Stimulated activated CD4-positive, alpha-beta T cell treated with anti-CD3 and anti-CD28 coated beads, Interleukin-12 subunit alpha, Interleukin-12 subunit beta, amount 100 ng/mL, for 24 hours (primary cell): ENCODE measurements at places on chromosomes 11 and 22.

GRCh38 chr22:22546490-22546889, 12.6 kb downstream of the PRAME start:
- no peak for DNase-seq

- no peak for DNase-seq
These were observed 74.4 kb downstream of the GAB4 start for GRCh38 chr22:16933291-16934282.

- DNase-seq: no peak
These were observed 9.5 kb upstream of the MICAL2 start for GRCh38 chr11:12100841-12101242.

DNA sequence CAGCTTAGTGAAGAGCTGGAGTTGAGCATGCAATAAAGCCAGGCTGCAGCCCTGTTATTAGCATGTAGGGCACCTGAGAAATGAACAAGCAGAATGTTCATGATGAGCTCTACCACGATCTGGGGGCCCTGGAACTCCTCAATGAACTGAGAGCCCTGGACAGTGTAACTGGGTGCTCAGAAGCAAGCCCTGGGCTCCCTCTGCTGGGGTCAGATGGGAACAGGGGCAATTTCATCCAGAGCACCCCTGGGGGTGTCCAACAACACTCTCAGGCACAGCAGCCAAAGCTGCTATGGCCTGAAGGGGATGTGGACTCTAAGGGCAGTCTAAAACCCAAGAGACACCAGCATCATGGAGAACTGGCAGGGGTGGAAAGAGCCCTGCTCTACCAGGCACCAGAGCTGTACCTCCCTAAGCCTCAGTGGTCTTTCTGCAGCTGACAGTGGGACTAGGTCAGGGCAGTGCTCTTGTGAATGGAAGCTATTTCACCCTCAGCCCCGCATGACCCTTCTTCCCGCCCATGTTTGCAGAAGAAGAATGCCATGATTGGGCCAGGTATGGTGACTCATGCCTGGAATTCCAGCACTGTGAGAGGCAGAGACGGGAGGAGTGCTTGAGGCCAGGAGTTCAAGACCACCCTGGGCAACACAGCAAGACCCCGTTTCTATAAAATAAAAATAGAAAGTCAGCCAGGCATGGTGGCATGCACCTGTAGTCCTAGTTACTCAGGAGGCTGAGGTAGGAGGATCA, 28.9 kb downstream of the THOC5 start:
- no peak for DNase-seq

GRCh38 chr11:130729678-130730300, 186.5 kb downstream of the SNX19 start:
- DNase-seq: no peak

DNA sequence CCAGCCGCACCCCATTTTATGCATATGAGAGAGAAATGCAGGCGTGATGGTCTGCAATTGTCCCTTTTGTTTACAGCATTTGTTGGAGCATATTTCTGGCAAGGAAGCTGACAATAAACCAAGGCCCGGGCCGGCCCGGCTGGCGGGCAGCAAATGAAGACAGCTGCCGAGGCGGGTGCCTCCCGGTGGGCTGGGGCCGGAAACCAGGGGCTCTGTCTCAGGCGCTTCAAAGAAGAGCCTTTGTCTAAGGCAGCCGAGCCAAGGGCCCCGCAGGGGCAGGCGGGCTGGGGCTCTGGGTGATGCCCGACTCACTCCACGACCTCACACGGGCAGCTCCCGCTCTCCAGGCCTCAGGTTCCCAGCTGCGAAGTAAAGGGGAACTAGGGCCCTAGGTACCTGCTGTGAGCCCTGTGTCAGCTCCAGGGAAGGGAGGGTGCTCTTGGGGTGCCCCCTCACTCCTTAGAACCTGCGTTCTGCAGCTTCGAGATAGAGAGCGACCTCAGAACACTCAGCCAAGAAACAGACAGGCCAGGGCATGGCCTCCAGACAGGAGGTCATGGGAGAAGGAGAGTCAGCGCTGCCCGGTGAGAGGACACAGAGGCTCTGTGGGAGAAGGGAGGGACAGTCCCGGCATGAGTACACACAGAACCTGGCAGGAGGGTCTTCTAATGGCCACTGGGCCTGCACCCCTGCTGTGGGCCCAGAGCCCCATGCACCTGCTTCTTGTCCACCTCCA, 2.4 kb downstream of the LINC01488 start:
- no peak for DNase-seq

DNA sequence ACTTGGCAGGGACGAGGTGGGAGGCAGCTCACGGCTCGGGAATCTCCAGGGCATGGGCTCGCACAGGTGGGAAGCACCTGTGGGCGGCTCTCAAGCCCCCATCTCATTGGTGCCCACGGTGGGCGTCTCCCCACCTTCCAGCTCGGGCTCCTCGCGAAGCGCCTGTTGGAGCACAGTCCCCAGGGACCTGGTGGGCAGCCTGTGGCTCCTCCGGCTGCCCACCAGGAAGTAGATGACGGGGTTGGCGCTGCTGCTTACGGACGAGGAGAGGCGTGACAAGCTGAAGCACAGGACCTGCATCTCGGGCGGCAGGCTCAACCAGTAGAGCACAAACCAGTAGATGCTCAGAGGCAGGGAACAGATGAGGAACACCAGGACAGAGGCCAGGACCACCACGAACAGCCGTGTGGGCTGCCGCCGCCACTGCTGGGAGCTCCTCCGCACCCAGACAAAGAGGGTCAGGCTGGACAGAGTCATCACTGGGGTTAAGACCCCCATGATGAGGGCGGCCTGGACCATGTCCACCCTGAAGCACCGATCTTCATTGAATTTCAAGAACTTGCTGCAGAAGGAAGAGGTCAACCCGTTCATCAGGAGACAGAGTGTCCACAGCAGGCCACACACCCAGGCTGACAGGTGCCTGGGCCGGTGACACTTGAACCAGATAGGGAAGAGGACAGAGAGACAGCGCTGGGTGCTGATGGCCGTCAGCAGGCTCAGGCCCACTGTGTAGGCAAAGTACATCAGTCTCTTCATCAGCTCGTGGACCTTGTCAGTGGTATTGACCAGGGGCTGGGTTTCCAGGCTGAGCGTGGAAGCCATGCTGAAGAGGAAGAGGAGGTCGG, 633 bp downstream of the MRGPRD start:
- no peak for DNase-seq

DNA sequence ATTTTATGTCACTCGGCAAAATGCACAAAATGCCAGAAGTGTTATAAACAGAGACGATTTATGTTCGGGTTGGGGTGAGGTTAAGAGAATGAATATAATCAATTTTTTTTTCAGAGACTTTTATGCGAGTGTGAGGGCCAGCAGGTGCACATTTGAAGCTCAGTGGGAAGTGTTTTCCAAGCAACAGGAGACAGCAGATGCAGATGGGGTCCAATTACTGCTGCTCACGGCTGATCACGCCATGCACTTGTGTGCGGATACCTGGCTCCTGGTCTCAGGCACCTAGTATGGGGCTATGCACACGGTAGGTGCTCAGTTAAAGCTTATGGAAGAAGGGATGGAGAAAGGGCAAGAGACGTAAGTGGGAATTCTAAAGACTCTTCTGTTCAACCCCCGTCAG, 249.1 kb downstream of the MIAT start:
- no peak for DNase-seq

DNA sequence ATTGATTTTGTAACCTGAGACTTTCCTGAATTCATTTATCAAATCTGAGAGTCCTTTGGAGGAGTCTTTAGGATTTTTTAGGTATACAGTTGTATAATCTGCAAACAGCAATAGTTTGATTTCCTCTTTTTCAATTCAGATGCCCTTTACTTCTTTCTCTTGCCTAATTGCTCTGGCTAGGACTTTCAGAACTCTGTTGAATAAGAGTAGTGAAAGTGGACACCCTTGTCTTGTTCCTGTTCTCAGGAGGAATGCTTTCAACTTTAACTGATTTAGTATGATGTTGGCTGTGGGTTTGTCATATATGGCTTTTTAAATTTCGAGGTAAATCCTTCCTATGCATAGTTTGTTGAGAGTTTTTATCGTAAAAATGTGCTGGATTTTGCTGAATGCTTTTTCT, 227.4 kb downstream of the CSNK2A3 start:
- DNase-seq: no peak

DNA sequence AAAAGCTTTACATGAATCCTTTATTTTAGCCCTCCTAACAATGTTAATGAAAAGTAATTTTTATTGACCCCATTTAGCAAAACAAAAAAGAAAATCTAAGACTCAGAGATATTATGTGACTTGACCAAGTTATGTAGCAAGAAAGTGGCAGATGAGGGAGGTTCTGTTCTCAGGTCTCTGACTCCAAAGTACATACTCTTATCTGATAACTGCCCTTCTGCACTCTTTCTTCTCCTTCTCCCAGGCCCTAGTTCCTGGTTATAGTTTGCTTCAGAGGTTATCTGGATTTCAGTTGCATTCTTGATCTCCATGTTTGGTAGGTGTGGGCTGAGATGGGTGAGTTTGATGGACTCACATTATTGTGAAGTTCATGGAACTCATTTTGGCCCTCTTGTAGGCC, 4.5 kb downstream of the OR9Q2 start:
- no peak for DNase-seq

DNA sequence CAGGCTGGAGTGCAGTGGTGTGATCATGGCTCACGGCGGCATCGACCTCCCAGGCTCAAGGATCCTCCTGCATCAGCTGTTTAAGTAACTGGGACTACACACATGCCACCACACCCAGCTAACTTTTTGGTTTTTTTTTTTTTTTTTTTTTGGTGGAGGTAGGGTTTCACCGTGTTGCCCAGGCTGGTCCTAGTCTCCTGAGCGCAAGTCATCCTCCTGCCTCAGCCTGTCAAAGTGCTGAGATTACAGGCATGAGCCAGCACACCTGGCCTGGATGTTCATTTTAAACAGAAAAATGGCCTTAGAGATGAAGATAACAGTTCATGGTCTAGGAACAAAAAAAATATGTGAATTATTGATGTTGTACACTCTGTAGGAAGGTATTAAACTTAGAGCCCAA, 13.6 kb upstream of the SLC25A18 start:
- DNase-seq: no peak

- no peak for DNase-seq
These were observed 48.8 kb upstream of the PICALM start for GRCh38 chr11:86117712-86118063.

- DNase-seq: no peak
These were observed 1.4 kb downstream of the SPCS2 start for GRCh38 chr11:74950374-74950969.

- peak; percentile 81 for DNase-seq
These were observed at the start of gene HIRA for GRCh38 chr22:19431649-19432132. TSS of gene HIRA (minus strand) at chr22:19431733. CDS start at chr22:19431476, 257 bp downstream.

DNA sequence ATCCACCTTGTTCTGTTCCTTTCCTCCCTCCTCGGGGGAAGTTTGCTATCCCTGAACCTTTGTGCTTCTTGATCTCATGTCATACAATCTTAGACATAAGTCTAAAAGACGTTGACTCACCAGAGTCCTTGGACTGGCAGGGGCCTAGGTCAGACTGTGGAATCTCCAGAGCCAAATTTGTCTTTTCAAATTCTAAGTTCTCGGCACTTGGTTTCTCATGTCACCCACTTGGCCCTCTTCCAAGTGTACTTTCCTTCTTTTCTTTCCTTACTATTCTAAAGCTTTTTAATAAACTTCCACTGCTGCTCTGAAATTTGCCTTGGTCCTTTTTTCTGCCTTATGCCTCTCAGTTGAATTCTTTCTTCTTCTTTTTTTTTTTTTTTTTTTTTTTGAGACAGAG, 30.1 kb upstream of the SMPD1 start:
- no peak for DNase-seq

DNA sequence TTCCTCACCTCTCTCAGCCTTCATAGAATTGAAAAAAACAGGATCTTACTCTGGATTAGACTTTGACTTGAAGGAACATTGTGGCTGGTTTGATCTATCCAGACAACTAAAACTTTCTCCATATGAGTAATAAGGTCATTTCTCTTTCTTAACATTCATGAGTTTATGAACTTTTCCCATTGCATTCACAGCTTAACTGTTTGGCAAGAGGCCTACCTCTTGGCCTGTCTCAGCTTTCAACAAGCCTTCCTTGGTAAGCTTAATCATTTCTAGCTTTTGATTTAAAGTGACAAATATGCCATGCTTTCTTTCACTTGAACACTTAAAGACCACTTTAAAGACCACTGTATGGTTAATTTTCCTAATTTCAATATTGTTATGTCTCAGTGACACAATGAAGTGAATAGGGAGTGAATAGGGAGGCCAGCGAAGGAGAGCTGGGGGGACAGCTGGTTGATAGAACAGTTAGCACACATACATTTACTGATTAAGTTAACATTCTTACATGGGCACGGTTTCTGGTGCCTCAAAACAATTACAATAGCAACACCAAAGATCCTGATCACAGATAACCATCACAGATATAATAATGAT, 17.0 kb downstream of the IMMP1L start:
- DNase-seq: no peak
